NCI-H226 (cell line): ENCODE measurements at places on chromosomes 13 and 19.

DNA sequence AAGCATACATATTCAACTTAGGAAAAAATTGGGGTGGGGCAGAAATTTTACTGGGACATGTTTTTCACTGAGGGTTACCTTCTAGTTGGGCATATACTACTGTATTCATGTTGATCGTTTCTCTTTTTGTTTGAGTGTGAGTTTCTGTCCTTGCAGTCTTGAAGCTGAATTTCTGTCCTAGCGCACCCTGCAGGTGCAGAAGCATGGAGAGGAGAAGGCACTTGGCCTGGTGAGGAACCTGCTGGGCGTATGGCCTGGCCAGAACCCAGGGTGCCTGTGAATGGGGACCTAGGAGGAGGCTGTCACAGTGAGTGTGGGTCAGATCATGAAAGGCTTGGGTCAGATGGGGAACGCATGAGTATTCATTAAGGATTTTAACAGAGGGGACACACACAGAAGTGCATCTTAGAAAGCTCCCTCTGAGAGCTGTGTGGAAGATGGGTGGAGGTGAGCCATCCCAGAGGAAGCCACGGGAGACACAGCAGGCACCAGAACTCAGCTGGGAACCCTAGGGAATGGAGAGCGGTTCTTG lies 36.8 kb downstream of the SERP2 start:
- no peak for DNase-seq

GRCh38 chr19:38265921-38266429 lies 1.6 kb downstream of the SPINT2 start:
- DNase-seq = peak; percentile 15

DNA sequence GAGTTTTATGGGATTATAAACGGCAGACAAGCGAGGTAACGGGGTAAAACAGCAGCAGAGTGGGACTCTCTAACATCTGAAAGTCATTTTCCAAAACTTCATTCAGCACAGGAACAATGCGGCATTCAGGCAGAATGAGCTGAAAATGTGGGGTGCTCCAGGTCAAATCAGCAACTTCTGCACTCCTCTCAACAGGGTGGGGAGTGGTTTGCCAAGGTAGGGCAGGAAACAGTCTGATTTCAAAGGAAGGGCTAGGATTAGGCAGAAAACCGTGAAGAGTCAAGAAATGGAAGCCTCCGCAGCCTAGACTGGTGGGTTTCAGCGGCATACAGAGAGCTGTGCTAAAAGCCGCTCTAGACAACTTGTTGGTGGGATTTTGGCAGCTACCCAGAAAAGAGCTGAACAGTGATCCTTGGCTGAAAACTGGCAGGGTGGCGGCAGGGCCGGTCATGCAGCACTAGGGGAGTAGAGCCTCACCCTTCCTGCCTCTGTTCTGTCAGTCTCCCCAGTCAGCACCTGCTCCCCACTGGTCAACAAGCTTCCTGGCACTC lies 154.2 kb upstream of the KLF12 start:
- no peak for DNase-seq

- no peak for DNase-seq
Measured at GRCh38 chr13:51923983-51924539, 62.3 kb downstream of the CCDC70 start.

GRCh38 chr13:60620611-60621395 lies 223.8 kb downstream of the TDRD3 start:
- DNase-seq = no peak

GRCh38 chr13:29361716-29362115 lies 233.8 kb downstream of the SLC7A1 start:
- no peak for DNase-seq

DNA sequence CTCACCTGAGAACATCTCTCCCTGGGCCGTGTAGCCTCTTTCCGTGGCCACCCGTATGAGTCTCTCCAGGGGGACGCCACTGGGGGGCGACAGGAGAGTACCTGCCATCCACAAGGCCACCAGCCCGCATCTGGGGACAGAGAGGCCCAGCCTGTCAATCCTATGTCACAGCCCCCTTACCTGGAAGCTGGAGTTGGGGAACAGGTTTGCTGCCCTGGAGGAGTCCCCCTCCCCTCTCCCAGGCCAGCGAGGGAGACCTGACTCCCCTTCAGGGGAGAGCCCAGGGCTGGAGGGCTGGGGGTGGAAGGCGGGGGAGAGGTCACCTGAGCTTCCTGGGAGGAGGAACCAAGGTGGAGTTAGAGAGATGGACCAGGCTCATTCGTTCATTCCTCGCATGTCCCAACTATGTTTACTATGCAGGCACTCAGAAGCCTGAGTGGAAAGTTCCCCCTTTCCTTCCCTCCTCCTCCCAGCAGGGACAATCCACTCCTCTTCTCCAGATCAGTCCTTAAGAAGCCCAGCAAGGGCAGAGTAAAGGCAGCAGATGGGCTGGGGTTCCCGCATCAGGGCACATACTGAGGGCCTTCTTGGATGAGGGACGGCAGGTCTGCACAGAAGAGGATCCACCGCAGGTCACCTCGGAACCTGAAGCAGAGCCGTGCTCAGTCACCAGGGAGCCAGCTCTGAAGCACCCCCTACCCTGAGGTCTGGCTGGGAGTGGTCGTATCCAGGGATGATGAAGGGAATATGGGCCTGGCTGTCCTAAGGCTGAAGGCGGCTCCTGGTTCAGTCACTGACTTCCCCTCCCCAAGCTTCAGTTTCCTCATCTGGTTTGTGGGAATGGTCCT lies 5.5 kb downstream of the ACTMAP start:
- no peak for DNase-seq

DNA sequence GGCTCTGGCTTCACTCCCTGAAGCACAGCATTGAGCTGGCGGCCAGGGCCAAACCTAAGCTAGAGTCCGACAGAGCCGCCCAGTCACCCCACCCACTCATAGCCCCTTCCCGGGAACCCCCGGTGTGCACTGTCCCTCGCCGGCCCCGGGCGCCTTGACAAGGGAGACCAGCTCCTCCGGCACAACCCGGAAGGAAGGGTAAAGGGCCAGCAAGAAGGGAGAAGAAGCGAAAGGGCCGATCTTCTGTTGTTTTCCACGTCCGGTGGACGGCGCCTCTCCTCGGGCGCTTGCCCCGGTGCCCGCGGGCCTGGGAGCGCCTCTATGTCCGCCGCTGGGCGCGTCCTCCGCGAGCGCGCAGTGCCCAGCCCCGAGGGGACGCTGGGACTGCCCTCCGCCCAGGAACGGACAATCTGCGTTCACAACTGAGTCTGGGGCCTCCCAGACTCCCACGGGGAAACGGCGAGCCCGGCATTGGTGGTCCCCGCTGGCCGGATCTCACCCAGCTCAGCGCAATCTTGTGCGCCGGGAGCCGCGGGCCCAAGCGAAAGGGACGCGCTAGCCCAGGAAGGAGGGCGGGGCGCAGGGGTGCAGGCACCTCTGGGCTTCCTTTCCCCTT lies 172.5 kb upstream of the MIR17HG start:
- DNase-seq = no peak

DNA sequence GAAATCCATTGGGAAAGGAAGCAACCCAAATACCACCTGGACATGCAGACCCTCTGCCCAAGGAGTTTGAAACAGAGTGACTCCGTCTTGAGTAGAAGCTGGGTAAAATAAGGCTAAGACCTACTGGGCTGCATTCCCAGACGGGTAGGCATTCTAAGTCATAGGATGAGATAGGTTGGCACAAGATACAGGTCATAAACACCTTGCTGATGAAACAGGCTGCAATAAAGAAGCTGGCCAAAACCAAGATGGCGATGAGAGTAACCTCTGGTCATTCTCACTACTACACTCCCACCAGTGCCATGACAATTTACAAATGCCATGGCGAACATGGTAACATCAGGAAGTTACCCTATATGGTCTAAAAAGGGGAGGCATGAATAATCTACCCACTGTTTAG lies 40.2 kb downstream of the RFXAP start:
- no peak for DNase-seq

DNA sequence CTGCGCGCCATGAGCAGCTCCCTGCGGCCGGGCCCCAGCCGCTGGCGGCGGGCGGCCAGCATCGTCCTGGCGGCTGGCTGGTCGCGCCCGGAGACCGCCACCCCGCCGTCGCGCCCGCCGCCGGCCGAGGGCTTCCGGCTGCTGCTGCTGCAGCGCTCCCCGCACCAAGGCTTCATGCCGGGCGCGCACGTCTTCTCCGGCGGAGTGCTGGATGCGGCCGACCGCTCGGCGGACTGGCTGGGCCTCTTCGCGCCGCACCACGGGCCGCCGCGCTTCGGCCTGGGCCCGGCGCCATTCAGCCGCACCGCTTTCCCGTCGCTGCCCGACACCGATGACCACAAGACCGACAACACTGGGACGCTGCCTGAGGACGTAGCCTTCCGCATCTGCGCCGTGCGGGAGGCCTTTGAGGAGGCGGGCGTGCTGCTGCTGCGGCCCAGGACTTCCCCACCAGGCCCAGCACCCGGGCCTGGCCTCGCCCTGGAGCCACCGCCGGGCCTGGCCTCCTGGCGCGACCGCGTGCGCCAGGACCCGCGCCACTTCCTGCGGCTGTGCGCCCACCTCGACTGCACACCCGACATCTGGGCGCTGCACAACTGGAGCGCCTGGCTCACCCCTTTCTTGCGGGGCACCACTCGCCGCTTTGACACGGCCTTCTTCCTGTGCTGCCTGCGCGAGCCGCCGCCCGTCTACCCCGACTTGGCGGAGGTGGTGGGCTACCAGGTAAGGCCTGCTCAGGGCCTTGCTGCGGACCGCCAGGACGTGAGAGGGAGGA lies 518 bp downstream of the NUDT19 start:
- DNase-seq = peak; percentile 32

DNA sequence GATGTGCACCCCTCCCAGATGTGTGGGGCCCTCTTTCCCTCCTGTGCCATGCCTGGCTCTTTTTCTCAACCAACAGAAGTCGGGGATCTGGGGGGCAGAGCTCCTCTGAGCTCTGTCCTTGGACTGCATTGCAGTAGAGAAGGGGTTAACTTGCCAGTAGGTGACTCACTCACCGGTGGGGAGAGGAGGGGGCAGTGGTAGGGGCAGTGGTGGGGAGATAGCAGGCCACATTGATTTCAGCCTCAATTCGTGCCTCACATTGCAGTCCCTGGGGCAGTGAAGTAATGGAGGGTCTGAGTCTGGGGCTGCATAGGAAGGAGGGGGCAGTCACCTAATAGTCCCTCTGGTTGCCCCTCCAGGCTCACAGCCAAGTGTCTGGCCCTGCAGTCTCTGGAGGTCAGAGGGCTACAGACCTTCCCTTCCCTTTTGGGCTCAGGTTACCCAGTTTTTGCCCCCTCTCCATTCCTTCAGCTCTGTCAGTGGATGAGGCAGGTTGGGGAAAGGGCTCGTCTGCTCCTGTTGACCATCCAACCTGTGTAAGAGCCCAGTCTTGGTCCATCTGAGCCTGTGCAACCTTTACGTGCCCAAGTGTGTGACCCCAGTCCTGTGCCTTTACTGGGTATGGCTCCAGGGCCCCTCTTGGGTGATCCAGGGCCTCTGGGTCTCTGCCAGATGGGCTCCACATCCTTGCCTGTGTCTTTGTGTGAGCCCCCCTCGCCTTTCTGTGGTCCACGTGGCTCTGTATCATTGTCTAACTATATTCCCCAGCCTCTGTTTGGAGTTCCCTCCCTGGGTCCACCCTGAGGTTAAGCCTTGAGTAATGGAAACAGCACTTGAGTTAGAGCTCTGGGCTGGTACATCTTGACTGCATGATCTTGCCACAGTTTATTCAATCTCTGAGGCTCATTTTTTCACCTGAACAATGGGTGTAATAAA lies 13.0 kb downstream of the CIC start:
- no peak for DNase-seq

- DNase-seq = no peak
Measured at GRCh38 chr19:7544626-7545025, 9.1 kb downstream of the PNPLA6 start.

- peak; percentile 54 for DNase-seq
Measured at GRCh38 chr19:18995804-18996241, 37.5 kb downstream of the SUGP2 start.

GRCh38 chr13:28314879-28315278 lies 176.5 kb downstream of the PAN3 start:
- DNase-seq = no peak

GRCh38 chr13:112764864-112765561 lies 75.2 kb downstream of the ATP11A start:
- DNase-seq = no peak

DNA sequence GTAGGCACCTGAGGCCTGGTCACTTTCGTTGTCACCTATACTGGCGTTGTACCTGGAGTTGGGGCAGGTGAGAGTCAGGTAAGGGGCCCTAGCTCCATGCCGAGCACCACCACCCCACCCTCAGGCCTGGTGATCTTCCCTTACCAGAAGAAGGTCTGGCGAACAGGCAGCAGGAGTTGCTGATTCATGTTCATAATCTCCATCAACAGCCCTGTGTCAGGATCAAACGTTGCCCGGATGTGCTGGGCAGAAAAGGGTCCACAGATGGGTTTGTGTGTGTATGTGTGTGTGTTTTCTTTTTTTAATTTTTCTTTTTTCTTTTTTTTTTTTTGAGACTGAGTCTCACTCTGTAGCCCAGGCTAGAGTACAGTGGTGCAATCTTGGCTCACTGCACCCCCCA lies 14.3 kb downstream of the MAN2B1 start:
- DNase-seq = no peak

GRCh38 chr19:18322318-18322758 lies 538 bp downstream of the LSM4 start:
- no peak for DNase-seq

GRCh38 chr13:91375116-91375729 lies 23.2 kb upstream of the GPC5 start:
- no peak for DNase-seq
